ENCODE measurements at places on chromosomes 11 and 22.

GRCh38 chr22:21762712-21763581 is 27.4 kb upstream of the YPEL1 start:
- no peak for DNase-seq

DNA sequence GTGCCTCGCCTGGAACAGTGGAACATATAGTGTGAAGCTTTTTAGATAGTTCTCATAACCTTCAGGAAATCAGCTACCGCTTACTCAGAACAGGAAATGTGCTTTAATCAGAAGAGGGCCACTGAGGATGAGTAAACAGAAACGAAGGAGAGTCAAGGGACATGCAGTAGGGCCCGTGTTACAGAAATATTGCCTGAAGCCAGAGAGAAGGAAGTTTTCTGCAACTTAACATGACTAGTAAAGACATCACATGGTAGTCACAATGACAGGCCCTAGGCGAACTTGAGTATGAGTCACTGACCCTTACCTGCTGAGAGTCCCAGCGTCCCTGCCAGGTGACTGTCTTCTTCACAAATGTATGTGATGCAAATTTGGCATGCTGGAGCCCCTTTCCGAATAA is 39.4 kb downstream of the CARD18 start:
- DNase-seq, result no peak

DNA sequence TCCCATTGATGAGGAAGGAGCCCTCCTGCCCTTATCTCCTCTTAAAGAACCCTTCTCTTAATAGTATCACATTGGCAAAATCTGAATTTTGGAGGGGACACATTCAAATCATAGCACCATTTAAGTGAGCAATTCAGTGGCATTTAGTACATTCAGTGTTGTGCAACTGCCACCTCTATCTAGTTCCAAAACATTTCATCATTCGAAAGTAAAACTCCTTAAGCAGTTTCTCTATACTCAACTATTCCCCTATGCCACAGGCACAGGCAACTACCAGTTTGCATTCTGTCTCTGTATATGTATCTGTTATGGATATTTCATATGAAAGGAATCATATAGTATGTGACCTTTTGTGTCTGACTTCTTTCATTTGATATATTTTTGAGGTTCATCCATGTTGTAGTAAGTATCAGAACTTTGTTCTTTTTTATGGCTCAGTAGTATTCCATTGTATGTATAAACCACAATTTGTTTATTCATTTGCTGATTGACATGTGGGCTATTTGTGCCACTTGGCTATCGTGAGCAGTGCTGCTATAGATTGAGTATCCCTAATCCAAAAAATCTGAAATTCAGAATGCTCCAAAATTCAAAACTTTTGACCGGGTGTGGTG is 22.9 kb downstream of the FAR1 start:
- no peak for DNase-seq

GRCh38 chr22:38469306-38469781 is 1.4 kb downstream of the KDELR3 start:
- no peak for DNase-seq

DNA sequence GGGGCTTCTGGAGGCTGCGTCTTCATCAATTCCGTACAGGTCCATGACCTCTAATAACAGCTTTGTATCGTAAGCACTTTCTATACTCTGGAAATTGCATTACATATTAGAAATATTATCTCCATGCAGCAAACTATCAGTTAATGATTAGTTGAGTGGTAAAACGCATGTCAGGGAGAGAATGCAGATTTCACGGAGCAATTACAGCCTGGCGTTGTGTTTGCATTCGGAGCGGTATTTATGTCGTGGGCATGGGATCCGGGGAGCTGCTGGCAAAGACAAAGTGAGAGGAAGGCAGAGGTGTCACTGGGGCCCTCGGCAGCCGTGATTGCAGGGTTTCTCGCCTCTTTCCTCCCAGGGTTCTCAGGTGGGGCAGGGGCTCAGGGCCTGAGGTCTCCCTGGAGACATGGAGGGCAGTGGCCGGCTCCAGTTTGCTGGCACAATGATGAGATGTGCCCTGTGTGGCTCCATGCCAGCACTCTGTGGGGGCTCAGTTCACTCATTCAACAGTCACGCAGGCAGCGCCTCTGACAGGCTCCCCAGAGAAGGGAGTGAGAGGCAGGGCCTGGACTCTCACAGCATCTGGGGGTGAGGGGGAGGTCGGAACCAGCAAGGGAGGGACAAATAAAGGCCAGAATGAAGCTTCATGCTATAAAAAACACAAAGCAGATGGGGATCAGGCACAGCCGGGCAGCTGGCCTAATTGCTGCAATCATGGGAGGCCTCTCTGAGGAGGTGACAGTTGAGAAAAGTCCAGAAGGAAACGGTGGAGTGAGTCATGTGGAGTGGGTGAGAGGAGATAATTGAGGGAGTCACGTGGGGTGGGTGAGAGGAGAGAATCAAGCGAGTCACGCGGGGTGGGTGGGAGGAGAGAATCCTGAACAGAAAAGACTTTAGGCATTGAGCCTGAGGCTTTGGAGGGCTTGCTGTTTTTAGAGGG is 1002.7 kb downstream of the BRD1 start:
- peak; percentile 43 for DNase-seq

DNA sequence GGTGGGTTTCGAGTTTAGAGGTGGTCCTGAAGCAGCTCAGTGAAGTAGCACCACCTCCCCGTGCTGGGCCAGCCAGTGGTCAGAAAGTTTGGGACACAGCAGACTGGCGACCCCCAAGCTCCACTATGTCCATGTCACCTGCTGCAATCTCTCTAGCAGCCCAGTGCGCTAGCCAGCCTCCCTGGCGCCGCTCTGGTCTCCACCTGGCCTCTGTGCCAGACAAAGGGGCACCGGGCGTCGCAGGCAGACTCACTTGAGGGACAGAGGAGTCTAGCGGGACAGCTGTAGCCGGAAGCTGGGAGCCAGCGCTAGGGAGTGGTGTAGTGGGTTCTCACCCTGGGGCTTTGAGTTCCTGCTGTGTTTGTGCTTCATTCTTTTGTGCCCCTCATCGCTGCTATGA is 25.5 kb downstream of the MYBPC3 start:
- DNase-seq, result peak; percentile 7

GRCh38 chr11:125262830-125263218 is 98.3 kb downstream of the PKNOX2 start:
- DNase-seq, result no peak

GRCh38 chr22:23833911-23834317 is 4.9 kb downstream of the DERL3 start:
- DNase-seq, result no peak

DNA sequence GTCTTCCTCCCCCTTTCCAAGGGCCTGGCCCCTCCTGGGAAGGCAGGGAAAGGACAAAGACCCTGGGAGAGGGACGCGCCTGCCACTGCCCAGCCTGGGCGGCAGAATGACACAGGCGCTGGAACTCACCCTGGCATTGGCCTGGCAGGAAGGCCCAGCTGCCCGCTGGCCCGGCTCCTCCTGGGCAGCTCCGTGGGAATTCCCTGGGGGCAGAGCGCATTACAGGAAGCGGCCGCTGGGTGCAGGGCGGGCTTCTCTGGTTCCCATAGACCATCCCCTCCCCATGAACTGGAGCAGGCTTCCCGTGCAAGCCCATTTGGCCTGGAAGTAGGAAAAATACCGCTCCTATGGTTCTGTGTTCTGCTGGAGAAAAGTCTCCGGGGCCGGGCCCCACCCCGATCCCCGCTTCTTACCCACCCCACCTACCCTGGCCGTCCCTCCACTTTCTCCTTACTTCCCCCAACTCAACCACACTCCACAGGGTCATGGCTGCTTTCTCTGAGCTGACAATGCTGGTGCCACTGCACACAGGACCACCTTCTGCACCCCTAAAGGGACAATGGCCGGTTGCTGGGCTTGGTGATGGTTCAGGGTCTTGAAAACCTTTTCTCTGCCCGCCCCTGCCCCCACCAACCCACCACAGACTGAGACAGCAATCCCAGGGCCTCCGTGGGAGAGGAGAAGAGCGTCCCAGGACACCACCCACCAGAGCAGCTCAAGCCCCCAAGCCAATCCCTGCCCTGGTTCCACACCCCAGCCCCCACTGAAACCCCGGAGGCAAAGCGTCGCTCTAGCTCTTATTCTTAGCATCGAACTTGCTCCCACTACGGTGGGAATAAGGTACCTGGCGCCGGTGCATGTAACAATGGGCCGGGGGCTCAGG is 58.9 kb downstream of the LINC01488 start:
- DNase-seq, result no peak

- DNase-seq, result no peak
These were observed 216.5 kb upstream of the GRIA4 start for GRCh38 chr11:105393326-105393725.

DNA sequence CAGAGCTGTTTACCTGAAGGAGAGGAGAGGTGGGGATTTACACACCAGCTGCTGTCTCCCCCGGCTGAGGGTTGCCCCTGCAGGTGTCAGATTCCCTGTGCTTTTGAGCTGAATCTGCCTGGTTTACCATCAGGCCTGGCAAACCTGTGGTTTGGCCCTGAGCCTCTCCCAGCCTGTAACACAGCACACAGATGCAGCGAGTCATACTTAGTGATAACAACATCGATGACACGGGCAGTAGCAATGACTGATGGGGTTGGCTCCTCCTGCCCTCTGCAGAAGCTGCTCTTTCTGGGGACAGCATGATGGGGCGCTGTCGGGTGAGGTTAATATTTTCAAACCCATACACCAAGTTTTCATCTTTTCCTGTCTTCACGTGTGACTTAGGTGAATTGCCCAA is 380.0 kb upstream of the B3GAT1 start:
- DNase-seq, result no peak

DNA sequence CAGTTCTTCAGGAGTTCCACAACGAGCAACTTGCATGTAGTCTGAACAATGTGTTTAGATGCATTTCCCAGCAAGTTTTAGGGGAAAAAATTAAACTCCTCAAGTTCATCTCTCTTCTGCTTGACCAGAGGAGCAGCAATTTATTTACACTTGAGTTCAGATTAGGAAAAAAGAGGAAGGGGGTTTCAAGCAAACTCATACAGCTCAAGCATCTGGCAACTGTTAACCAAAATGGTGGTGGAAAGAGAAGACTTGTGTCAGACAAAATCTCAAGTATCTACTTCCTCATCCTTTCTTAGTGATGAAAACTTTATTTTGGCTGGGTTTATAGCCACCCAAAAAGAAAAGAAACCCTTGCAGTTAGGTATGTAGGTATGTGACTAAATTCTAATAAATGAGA is 29.1 kb upstream of the PICALM start:
- DNase-seq, result no peak

- DNase-seq, result no peak
These were observed 226.7 kb upstream of the NARS2 start for GRCh38 chr11:78801161-78801884.

- DNase-seq, result no peak
These were observed 309.1 kb downstream of the SWAP70 start for GRCh38 chr11:9972989-9973388.

DNA sequence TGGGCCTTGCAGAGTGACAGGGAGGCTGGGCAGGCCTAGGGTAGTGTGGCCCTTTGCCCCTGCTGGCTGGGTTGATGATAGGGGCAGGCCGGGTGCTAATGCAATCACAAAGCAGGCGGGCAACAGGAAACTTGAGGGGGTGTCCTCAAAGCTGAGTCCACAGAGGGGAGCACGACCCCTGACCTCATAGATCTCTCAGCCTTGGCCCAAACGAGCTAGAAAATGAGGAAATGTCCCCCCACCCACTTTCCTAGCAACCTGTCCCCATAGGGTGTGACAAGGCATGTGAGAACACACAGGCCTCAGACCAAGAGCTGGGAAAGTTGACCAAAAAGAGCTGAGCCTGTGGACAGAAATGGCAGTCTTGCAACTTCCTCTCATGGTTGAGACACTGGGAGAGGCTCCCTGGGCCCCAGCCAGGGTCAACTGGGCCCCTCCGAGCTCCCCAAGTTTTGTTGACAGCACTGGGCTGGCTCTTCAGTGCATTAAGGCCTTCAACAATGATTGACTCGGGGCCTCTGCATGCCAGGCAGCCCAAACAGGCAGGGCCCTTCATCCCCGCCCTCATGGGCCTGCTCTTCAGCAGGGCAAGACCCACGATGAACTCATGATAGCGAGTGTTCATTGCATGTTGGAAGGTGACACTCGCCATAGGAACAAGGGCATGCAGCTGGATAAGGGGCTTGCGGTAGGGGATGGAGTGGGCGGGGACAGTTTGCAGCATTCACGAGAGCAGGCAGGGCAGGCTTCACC is 9.8 kb upstream of the SPI1 start:
- no peak for DNase-seq

DNA sequence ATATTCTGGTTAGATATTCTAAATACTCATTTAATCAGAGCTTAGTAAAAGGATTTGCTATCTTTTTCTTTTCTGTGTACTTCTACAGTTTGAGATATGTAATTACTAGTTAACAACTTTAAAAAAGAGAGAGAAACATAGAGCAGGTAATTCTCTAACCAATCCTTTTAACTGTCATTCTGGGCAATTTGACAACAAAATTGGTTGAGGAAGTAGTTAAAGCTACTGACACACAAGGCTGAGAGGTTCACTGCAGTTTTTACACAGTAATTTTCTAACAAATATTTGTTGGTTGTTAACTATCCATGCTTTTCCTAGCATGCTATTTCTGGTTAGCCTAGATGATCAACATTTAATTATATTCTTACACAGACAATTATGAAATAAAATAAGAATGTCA is 3.6 kb downstream of the SOX6 start:
- peak; percentile 20 for DNase-seq

DNA sequence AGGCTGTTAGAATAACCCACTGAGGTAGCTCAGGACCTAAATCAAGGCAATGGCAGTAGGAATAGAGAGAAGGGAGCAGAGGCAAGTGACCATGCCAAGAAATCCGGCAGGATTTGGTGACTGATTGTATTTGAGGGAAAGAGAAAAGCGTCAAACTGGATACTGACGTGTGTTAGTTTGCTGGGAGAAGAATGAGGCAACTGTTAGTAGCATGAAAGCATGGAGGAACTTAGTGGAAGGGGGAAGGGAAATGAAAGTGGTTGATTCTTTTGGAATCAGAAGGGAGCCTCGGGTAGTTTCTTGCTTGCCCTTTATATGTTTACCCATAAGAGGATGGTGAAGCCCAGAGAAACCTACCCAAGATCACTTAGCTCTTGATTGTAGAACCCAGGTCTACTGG is 8.3 kb downstream of the PPFIBP2 start:
- DNase-seq, result no peak

- DNase-seq, result no peak
These were observed 254.8 kb downstream of the GUCY1A2 start for GRCh38 chr11:106763501-106763900.

- DNase-seq, result no peak
These were observed 12.1 kb downstream of the TYR start for GRCh38 chr11:89189776-89190175.

DNA sequence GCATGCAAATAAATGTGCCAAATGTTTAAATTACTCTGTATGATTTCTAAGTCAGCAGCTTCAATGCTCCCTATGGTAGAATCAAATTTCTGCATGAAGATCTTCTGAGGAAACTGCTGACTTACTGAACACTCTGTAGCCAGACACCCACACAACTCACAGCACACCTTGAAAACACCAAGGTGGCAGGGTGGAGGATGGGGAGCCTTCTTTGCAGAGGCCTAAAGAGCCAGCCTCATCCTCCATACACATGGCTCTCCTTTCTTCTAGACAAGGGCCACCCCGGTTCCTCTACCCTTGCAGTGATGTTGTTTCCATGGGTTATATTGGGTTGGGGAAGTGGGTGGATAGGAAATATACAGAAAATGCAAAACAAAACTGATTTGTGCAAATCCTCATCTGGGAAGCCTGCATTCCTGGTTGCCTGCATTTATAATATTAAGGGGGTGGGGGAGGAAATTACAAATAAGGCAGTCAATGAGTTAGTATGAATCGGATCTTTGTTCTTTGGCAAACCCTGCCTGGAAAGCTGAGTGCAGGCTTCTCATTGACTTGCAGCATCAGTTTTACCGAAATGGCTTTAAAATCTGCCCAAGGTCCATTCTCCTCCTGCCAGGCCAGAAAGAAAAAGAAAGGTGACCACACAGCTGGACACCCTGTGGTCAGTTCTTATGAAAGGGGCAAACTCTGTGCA is 15.8 kb upstream of the ETS1 start:
- DNase-seq, result no peak

All from NCI-H1436 (cell line).